ENCODE measurements at places on chromosomes 5 and 9.
A peak's percentile ranks its signal among the peaks of the same experiment; 100 is the strongest.

DNA sequence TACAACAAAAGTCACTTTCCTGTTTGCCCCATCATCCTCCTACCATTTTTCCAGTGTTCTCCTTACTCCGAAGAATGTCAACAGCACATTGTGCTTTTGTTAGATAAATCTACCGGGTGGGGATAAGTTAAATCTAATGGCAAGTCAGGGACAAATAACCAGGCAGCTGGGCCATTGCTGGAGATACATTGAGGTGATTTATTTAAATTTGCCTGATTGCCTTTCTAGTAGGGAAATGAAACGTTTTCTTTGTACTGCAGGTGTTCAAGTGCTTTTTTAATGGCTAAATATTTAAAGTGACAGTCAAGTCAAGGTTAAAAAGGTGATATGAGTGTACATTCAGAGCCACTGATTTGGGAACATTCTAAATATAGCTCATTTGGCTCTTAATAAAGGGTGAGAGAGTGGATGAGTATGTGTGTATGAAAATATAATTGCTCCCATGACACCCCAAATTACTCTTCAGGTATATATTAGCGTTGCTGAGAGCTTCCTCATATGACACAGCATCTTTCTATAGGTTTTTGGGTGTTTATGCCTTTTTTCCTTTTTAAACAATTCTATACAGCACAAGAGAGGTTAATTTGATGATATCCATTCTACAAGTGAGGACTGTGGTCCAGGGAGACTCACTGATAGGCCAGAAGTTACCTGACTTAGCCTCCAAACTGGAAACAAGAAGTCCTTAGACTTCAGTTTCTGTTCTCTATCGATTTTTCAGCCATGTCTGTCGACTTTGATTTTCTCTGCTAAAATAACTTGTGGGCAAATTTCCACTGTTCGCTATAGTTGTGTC is 51.9 kb downstream of the DMRT2 start:
- no peak for DNase-seq

DNA sequence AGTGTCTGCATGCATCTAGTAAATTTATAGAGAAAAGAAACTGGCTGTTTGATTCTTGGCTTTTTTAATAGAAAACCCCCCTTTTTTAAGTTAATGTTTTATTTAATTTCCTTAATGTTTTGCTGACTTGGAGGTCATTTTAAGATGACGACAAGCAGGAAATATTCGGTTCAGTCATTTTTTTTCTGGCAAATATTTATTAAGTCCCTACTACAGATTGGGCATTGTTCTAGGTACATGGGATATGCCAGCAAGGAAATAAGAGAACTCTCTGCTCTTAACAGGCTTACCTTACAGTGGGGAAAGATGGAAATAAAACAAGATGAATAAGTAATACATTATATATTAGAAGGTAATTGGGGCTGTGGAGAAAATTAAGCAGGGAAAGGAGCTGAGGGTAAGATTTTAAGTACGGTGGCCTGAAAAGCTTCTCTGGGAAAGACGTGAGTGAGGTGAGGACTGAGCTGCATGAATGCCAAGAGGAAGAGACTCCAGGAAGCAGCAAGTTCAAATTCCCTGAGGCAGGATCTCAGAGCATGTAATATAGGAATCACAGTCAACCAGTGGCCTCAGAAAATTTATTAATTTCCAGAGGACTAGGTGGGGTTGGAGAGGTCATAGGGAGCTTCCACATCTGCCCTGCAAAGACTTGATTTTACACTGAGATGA is 316.0 kb upstream of the DAP start:
- DNase-seq, result no peak

DNA sequence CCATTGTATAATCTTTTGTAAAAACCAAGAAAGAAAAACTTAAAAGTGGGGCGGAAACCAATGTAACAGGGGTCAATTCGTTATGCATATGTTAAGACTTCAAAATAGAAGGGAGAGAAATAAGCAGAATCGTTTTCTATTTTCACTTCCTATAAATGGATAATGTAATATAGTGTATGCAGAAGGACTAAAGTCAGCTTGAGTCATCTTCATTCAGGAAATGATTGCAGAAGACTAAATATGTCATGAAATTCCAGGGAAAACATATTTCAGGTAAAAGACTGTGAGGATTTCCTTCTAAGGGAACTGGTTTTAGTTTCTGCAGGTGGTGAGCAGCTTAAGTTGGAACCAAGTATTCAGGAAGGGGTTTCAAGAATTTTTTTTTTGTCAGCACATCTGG is 753.3 kb downstream of the IRX1 start:
- DNase-seq, result no peak

- DNase-seq, result peak; percentile 12
Measured at GRCh38 chr9:109206670-109207069, 39.6 kb upstream of the FRRS1L start.

GRCh38 chr5:131436081-131436480 is 172.2 kb downstream of the CDC42SE2 start:
- peak; percentile 54 for DNase-seq

- DNase-seq, result no peak
Measured at GRCh38 chr5:172565455-172565854, 75.6 kb upstream of the NEURL1B start.

GRCh38 chr5:96527768-96528661 is 95.0 kb upstream of the PCSK1 start:
- no peak for DNase-seq

DNA sequence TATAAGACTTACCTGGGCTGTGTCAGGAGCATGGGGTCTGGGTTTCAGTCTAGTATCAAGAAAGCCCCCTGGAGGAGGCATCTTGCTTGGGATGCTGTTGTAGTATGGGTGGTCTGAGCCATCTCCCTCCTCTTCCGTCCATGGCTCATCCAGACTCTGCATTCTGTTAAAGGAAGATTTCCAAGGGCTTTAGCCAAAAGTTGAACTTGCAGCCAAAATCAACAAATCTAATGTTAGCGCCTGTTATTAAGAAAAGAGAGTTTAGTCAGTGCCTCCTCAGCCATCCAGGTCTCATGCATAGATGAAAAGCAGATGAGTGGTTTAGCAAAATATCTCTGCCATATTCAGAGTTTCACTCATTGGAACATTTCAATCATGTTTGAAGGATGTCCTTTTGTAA is 55.6 kb downstream of the S1PR3 start:
- no peak for DNase-seq

GRCh38 chr9:101485924-101486692 is 47.5 kb upstream of the RNF20 start:
- DNase-seq, result peak; percentile 74

DNA sequence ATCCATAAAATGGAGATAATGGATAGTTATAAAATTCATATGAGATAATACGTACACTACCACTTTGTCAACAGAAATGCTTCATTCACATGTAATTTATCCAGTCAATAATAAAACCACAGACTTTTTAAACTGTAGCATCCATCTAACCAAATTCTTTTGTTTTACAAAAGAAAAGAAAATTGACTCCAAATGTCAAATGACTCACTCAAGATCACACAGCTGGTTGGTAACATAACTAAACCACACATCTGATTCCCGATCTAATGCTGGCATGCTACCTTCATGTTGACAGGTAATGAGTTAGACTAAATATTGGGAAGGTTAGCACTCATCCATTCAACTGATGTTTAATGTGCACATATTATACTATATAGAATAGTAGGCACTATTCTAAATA is 4.9 kb downstream of the FRMD3 start:
- no peak for DNase-seq

DNA sequence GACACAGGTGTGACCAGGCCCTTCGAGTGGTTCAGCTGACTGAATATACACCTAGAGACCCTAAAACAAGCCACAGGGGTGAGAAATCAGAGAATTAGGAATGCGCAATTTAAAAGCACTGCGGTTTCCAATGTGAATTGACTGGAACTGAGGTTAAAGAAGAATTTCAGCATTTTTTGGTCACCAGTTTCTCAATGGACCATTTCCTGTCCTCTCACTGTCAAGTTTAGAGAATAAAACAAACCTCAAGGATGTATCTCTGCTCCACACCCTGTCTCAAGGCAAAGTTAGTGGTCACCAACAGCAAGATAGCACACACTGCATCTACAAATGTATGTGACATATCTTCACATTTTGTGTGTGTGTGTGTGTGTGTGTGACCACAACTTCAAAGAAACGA is 143.8 kb upstream of the MAP3K1 start:
- DNase-seq, result peak; percentile 65

- peak; percentile 58 for DNase-seq
Measured at GRCh38 chr5:76403766-76404222, 709 bp downstream of the IQGAP2 start.

DNA sequence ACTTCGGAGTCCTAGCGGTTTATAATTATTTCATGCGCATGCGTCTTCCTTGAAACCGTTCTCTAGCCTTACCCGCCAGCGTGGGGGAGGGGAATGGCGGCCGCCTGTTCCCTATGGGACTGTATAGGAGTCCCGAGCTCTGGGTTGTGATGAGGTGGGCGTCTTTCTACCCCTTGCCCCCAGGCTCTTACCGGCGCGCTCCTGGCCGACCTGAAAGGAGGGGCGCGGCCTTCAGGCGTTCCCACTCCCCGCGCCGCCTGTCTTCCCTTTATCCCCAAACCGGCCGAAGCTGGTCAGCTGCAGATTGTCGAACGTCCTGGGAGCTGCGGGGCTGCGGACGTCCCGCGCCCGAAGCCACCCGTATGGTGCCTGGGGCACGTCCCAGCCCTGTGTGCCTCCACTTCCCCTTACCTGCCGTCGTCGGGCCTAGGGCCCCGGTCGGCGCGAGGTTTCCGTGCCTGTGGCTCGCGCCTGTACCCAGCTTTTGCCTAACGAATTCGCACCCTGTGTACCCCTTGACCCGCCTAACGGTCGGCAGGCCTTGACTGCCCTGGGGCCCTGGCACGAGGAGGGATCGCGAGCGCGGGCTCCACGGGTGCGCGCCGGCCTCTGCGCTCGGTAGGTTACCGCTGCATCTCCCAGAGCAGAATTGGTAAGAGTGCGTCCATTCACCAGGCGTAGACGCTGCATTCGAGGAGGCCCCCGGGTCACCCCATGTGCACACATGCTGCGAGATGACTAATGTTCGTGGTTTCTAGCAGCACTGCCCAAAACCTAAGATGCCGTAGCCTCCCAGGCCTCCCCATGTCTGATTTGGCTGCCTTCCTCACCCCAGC is 653 bp upstream of the HNRNPH1 start:
- DNase-seq, result peak; percentile 72

DNA sequence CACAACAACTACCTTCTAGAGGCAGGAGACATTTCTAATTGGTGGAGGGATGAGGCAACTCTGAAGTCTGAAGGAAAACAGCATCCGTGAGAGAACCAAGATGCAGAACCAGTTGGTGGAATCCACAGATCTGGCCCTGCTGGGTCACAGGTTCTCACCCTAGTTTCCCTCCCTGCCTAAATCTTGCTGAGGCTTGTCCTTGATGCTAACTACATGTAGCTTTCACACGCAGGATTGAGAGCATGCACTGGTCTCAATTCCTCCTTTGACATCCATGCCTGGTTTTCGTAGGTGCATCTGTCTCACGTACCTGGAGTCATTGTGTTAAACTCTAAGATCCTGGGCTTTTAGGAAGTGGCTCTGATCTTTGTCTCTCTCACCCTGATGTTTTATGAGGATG is 9.7 kb upstream of the F2RL1 start:
- no peak for DNase-seq

GRCh38 chr9:129881547-129882324 is 46.5 kb downstream of the USP20 start:
- DNase-seq, result no peak

- no peak for DNase-seq
Measured at GRCh38 chr9:126982215-126983002, 67.8 kb downstream of the RALGPS1 start.

GRCh38 chr5:116454417-116454927 is 120.2 kb downstream of the SEMA6A start:
- peak; percentile 47 for DNase-seq

- no peak for DNase-seq
Measured at GRCh38 chr9:91783411-91783810, 166.6 kb downstream of the ROR2 start.

- DNase-seq, result no peak
Measured at GRCh38 chr9:113356686-113357292, 7.4 kb downstream of the BSPRY start.

DNA sequence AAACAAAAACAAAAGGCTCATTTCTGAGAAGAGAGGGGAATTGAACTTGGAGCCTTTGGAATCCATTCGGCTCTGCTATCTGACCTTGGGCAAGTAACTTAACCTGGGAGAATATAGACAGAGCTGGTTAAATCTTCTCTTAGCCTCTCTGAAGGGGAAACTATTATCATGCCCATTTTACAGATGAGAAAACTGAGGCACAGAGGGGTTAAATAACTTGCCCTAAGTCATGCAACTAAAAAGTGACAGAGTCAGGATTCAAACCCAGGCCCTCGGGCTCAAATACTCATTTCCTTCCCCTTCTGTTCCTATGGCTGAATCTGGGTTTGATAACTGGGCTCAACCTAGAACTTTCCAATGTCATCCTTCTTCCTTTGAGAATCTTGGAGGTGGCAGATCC is 291.3 kb upstream of the MSX2 start:
- DNase-seq, result no peak

DNA sequence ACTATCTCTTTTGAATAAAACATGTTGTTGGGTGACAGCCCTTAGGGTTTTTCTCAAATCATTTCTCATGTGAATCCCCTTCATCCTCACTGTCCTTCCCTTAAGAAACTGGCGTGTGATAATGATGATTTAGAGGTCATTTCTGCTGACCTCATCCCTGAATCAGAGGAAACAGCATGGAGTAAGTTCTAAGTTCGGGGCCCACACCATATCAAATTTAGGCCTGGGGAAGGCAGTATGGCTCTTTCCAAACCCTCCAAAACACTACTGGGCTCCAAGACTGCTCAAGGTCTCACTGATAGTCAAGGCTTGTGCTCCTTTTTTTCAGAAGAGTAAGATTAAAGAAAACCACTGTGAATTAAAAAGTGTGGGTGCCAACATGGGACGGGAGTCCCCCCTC is 872 bp upstream of the SMIM3 start:
- no peak for DNase-seq

DNA sequence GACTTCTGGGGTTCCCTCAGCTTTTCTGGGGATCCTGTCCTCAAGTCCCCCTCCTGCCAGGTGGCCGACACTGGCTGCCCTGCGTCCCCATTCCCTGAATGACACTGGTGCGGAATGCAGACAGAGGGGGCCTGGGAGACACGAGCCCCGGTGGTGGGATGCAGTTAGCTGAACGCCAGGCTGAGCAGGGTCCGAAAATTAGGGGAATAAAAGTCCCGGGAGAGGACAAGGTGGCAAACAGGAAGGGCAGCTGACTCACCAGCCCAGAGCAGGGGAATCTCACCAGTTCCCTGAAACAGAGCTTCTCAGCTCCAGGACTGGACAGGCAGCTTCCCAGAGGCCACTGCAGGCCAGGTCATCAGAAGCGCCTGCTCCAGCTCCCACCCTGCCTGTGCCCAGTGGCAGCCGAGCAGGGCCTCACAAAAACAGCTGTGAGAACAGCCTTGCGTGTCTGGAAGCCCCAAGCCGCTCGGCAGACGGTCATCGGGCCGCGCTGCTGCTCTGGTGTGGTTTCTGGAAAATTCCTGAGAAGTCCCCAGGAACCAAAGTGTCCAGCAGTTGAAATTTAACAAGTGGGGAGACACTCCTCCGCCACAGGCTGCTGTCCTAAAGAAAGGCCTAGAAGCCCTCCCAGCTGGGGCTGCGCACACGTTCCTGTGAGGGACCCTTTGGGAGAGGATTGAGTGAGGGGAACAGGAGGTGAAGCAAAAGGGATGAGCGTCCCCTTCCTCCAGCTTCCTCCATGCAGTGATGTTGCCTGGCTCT is 47.6 kb upstream of the EXOC3 start:
- no peak for DNase-seq

Measured in hematopoietic multipotent progenitor cell treated with erythropoietin and hydrocortisone succinate and interleukin-3 and kit ligand, for 8 days (in vitro differentiated cells).